ENCODE measurements at places on chromosomes 1 and 21.
A peak's percentile ranks its signal among the peaks of the same experiment; 100 is the strongest.

DNA sequence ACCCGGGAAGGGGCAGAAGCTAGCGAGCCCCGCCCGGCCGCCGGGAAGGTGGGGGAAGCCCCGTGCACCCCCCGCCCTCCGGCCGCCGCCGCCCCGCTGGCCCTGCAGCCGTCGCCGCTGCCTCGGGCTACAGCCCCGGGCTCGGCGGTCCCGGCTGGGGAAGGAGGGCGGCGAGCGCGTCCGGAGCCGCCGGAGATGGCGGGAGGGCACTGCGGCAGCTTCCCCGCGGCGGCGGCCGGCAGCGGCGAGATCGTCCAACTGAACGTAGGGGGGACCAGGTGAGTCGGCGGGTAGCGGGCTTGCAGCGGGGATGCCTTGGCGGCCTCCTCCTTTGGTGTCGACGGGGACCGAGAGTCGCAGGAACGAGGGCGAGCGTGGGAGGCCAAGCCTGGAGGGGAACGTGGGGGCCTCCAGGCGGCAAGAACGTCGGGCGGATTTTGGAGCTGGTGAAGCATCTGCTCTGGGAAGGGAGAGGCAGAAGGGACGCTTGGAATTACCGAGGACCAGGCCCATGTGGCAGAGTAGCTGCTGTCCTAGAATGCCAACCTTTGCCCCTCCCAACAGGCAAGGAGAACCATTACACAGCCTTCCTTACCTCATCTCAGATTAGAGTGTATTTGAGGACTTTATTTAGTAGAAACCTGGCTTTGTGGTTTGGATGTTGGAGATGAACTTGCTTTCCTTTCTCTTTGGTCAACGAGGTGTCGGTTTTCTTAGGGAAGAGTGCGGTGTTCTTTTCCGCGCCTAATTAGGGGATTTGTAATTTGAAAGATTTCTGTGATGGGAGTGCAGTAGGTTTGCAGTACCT is 591 bp downstream of the KCTD3 start:
- peak; percentile 53 for DNase-seq

DNA sequence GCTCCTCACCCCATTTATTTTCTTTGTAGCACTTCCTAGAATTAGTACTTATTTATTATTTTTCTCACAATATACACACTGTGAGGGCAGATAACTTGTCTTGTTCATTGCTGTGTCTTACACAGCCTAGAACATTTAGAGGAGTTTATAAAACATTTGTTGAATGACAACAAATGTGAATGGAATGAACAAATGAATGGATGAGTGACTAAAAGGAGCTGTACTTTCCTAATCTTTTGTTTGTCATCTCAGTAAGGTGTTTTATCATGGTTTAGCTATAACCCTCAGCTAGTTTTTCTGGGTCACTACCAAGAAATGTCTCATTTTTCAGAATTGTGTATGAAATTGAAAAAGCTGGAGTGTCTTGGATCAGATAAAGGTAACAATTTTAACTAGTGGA is 239.3 kb upstream of the KCNK2 start:
- DNase-seq, result no peak

DNA sequence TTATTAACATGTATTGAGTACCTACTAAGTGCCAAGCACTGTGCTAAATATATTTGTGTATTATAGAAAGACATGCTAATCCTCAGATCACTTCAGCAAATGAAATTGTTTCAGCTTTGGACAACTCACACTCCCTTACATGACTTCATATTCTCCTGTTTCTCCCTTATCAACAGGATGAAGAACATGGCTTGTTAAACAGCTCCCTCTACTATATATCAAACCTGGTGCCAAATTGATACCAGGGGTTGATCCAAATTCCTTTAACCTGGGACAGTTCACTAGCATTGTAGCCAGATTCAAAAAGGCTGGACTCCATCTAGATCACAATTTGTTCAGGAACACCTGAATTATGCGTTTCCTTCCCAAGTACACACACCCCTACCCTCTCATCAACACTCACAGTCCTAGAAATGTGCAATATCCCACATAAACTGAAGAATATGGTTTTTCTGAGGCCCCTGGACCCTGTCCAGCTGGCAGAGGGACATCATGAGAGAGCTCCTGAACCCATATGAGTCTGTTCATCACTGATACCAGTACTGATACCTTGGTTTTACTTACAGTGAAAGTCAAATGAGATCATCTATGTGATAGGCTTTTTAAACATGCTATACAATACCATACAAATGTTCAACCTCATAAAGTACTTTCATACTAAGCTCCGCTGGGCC is 47.0 kb upstream of the PALMD start:
- DNase-seq, result no peak

GRCh38 chr1:107252271-107252670 is 111.4 kb downstream of the NTNG1 start:
- DNase-seq, result no peak

DNA sequence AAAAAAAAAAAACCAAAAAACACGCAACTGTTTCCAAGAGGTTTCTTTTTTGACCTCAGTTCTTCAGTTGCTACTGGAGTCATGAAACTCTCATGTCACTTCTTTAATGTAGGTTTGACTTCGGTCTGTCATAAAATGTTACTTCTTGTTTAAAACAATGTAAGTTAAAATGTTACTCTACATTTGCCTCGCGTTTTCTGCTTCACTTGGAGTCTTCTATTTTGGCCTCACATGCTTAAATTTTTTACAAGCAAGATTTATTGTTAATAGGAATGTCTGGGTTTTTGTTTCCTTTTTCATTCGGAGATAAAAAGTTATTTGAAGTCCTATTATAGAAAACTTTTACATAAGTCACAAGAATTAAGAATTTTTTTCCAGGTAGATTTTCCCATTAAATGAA is 880.2 kb downstream of the LTN1 start:
- no peak for DNase-seq

- DNase-seq, result no peak
Measured at GRCh38 chr1:115230281-115230680, 107.8 kb downstream of the NGF start.

DNA sequence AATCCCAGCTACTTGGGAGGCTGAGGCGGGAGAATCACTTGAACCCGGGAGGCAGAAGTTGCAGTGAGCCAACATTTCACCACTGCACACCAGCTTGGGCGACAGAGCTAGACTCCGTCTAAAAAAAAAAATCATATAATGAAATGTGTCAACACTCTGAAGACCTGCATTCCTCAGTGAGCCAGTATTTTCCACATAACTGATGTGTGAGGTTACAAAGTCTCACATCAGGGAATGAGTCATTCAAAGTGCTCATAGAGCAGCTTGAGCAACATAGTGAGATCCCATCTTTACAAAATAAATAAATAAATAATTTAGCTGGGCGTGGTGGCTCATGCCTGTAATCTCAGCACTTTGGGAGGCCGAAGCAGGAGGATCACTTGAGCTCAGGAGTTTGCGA is 65.5 kb downstream of the CASZ1 start:
- no peak for DNase-seq

GRCh38 chr1:55443175-55443915 is 228.2 kb upstream of the USP24 start:
- DNase-seq, result no peak

DNA sequence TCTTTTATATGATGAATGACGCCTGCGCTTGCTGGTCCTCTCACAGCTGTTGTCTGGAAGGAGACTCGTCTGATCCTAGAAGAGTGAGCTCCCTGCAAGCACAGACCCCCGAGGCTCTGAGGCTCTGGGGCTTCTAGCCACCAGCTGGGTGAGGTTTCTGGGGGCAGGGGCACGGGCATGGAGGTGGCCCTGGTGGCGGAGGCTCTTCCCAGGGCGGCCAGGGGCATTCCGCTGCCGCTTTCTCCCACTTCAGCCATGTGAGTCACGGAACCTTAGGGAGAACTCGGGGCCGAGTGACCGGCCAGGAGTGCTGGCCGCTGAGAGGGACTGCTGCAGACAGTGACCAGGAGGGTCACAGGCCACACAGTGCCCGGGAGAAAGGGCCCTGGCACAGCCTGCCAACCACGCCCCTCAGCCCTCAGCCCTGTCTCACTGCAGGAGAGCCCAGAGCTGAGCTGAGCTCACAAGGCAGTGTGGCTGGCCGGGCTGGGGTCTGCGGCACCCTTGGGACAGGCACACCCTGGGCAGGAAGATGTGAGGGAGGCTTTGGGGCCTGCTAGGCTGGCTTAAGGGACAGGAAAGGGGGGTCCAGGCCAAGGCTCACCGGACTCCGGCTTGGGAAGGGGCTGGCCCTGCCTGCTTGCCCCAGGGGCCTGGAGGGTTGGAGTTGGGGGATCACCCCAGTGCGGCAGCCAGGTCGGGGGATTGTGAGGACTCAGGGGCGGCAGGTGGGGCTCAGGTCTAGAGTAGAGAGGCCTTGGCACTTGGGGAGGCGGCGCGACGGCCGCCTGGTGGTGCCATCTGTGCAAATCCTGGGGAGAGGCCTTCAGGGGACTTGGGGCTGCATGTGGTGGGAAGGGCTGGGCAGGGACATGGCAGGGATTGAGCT is 35.7 kb downstream of the MORN1 start:
- no peak for DNase-seq

DNA sequence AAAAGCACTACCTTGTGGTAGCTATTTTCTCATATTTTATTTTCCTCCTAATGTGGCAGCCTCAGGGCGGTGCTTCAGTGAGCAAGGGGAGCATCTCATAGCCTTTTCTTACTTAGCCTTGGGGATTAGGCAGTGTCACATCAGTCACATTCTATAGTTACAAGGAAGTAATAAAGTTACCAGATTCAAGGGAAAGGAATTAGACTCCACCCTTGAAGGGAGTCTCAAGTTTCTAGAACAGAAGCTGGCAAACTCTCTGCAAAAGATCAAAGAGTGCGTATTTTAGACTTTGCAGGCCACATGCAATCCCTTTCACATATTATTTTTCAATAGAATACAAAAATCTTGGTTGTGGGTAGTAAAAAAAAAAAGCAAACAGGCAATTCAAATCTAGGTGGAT is 350.4 kb downstream of the AMY1C start:
- no peak for DNase-seq

GRCh38 chr21:34911360-34911759 is 137.7 kb downstream of the RUNX1 start:
- DNase-seq, result no peak

- no peak for DNase-seq
Measured at GRCh38 chr1:168585937-168586336, 9.5 kb downstream of the XCL1 start.

- no peak for DNase-seq
Measured at GRCh38 chr1:180112984-180113647, 41.6 kb upstream of the QSOX1 start.

Measured in stimulated activated naive CD8-positive, alpha-beta T cell treated with anti-CD3 and anti-CD28 coated beads, Interleukin-15, Interleukin-2, amounts not matched to agents 100 U/mL and 50 U/mL, for 24 hours (primary cell).